ENCODE measurements at places on chromosomes 16 and 17. TPM values are rescaled to one million over a fixed set of nuclear protein-coding genes. Genes with fewer than 3 reads are reported as not detected.

KRTAP1-5 gene
- not detected for total RNA-seq

ATP2C2 gene
- 0.06 TPM for total RNA-seq

TCAP gene
- total RNA-seq = 0.37 TPM

FSCN2 gene
- total RNA-seq = 2.8 TPM

LRRC37A3 gene
- 3.2 TPM for total RNA-seq

GJD3 gene
- total RNA-seq = 2.0 TPM

CDH16 gene
- total RNA-seq = not detected

CCDC144A gene
- total RNA-seq = 4.2 TPM

CD300A gene
- total RNA-seq = not detected

PRR15L gene
- total RNA-seq = not detected

LGALS9 gene
- total RNA-seq = 3.0 TPM

CACNG3 gene
- not detected for total RNA-seq

CCL4L2 gene
- not detected for total RNA-seq

PKMYT1 gene
- 5.9 TPM for total RNA-seq

SRP68 gene
- total RNA-seq = 29.2 TPM

CD79B gene
- total RNA-seq = 2.1 TPM

TBC1D3C gene
- not detected for total RNA-seq

ALOX15B gene
- total RNA-seq = not detected
